ENCODE measurements at places on chromosomes 1 and 21.

DNA sequence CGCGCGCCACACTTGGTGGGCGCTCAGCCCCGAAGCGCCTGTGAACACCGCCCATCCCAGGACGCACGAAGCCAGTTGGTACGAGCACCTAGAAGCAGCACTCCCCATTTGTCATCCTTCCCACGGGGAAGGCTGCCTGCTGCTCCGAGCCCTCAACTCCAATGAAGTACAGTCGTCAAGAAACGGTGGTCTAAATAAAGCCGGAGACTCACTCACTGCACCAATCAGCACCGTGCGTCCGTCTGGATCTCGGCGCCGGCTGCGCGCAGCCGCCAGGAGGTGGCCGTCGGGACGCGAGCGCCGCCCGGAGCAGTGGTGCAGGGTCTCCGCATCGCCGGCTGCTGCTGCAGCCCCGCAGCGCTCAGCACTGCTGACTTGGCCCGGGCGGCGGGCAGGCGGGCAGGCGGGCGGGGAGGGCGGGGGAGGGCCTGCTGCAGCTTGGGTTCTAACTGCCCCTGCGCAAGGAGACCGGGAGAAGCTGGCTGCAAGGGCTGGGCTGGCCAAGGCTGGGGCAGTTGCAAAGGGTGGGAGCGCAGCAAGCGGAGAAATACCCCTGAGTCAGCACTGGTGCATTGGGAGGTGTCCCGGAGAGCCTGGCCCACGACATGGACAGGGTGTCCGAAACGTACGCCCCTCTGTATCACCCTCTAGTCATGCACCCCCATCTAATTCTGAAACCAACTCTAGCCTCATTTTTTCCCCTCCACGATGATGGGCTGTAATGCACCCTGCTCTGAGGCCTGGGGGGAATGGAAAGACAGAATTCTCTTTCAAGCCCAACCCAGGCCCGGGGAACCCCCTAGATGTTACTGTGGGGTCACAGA is 35.8 kb upstream of the H6PD start:
- peak; percentile 46 for DNase-seq

DNA sequence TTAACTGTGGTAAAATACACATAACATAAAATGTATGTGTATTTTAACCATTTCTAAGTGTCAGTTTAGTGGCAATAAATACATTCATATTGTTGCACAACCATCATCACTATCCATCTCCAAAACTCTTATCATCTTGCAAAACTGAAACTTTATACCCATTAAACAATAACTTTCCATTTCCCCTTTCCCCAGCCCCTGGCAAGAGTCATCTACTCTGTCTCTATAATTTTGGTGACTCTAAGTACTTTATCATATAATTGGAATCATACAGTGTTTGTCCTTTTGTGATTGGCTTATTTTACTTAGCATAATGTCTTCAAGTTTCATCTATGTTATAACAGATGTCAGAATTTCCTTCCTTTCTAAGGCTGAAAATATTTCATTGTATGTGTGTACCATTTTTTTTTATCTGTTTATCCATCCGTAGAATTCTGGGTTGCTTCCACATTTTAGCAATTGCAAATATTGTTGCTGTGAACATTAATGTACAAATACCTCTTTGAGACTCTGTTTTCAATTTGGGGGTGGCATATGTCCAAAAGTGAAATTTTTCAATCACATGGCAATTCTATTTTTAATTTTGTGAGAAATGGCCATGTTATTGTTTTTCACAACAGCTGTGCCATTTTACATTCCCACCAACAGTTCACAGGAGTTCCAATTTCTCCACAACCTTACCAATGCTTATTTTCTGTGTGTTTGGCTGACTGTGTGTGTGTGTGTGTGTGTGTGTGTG is 153.9 kb upstream of the GORAB start:
- peak; percentile 37 for DNase-seq

DNA sequence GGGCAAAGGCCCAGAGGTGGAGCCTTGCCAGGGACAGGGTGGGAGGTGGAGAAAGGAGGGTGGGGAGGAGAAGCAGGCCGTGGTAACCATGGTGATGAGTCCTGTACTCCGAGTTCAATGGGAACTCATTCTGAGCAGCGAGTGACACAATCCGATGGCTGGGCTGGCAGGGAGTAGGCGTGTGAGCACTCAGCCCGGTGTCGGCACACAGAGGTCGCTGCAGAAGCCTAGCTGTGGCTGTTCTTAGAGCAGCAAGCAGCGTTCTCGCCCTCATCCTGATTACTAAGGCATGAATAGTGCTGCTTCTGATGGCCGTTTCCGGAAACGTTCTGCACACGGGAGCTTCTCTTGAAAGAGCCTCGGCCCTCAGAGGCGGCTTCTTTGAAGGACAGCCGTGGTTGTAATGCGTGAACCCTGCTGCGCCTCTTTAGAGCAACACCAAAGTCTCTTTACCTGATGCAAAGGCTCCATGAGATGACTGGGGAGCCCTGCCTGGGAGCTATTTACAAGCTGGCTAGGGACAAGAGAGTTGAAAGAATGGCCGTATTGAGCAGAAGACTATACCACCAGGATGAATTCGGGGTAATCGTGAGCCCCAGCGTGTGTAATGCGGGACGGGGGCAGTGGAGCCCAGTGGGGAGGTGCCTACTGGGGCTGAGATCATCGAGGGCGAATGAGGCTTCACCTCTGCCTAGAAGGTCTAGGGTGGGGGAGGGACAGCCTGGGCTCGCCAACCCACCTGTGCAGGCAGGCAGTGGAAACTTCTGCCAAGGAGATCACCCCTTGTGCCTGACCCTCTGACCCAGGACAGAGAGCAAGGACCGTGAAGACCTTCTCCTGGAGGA is 72.8 kb upstream of the PAX7 start:
- peak; percentile 0 for DNase-seq

GRCh38 chr1:240284656-240285414 is 193.2 kb downstream of the FMN2 start:
- peak; percentile 64 for DNase-seq

- DNase-seq, result no peak
These were observed 8.0 kb upstream of the OXCT2 start for GRCh38 chr1:39779137-39779536.

GRCh38 chr21:27700974-27701614 is 734.2 kb upstream of the ADAMTS5 start:
- peak; percentile 86 for DNase-seq

DNA sequence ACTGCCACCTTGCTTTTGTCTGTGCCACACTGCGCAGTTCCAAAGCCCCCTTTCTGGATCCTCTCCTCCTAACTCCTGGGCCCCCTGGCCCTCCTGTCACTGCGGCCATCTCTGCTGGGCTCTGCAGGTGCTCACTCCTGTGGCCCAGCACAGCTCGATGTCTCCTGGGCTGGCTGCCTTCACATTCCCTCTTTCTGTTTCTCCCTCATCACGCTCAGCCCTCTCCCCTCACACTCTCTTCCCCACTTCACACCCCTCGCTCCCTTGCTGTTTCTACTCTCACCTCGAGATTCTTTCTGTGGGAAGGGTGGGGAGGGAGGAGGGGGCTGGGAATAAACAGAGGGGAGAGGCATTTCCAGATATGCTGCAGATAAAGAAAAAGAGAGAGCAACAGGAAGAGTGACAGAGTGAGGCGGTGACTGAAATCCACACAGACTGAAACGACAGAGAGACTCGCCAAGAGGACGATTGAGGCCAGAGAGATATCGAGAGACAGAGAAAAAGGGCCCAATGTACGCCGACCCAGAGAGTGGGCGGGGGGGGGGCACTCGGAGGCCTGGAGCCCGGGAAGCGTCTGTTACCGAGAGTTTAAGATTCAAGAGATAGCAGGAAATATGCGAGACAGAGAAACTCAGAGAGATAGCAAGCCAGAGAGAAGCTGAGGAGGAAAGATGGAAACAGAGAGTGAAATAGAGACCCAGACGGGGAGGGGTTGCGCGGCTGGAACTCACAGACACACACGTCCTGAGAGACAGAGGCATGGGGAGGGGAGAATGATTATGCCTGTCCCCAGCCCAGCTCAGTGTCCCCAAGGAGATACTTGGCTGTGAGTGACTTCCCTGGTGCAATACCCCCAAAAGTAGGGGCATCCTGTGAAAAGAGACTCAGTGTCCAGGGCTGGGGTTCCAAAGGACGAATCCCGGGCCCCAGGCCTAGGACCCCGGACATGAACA is 666 bp downstream of the CSF3R start:
- DNase-seq, result no peak

DNA sequence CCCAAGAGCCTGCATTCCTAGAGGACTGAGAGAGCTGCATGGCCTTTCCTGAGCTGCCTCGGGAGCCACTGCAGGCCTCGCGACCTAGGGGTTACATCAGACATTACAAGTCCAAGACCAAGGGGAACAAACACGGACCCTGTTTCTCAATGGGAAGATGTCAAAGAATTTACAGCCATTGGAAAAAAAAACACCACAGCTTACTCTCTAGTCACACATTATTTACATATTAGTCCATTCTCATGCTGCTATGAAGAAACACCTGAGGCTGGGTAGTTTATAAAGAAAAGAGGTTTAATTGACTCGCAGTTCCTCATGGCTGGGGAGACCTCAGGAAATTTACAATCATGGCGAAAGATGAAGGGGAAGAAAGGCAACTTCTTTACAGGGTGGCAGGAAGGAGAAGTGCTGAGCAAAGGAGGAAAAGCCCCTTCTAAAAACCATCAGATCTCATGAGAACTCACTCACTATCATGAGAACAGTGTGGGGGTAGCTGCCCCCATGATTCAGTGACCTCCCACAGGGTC is 8.4 kb upstream of the PRMT2 start:
- DNase-seq, result no peak

- no peak for DNase-seq
These were observed 368.5 kb downstream of the HHAT start for GRCh38 chr1:210697185-210697584.

GRCh38 chr1:218886101-218886871 is 287.4 kb upstream of the LYPLAL1 start:
- DNase-seq, result peak; percentile 18

GRCh38 chr1:58189453-58189852 is 357.1 kb downstream of the OMA1 start:
- DNase-seq, result no peak

- peak; percentile 15 for DNase-seq
These were observed 6.5 kb downstream of the AK5 start for GRCh38 chr1:77288275-77288674.
